ENCODE measurements at places on chromosomes 12 and 14. TPM values are rescaled to one million over a fixed set of nuclear protein-coding genes. Genes with fewer than 3 reads are reported as not detected.
A peak's percentile ranks its signal among the peaks of the same experiment; 100 is the strongest.

SSPN gene
- not detected for total RNA-seq

LHX5 gene
- 0.19 TPM for total RNA-seq

INHBC gene
- not detected for total RNA-seq

AICDA gene
- total RNA-seq, result not detected

TAS2R14 gene
- total RNA-seq, result 1.9 TPM

SYNE3 gene
- 59.9 TPM for total RNA-seq

LALBA gene
- total RNA-seq, result not detected

GPD1 gene
- 1.6 TPM for total RNA-seq

RFX4 gene
- total RNA-seq, result not detected

NGB gene
- total RNA-seq, result not detected

ADAMTS20 gene
- total RNA-seq, result not detected

AP4S1 gene
- 6.3 TPM for total RNA-seq

DEPDC4 gene
- total RNA-seq, result 3.8 TPM

DNA sequence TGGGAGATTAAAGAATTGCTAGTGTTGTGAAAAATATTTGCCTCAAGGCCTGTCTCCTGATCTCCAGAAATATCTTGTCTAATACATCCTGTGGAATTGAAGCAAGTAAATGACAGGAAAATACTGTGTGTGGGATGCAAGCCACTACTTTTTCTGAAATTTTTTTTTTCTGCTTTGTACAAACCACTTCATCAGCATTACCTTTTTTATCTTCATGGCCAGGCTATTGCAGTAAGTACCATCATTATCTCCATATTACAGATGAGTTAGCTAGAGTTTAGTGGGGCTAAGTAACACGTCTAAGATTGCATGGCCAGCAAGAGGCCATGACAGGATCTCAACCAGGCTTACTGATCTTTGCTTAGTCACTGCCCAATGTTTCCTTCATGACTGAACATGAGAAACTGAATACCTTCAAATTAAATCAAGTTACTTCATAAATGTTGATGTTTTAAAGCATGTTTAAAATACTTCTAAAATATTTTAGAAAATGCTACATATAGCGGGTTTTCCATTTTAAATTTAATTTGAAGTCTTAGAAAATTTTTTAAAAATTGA is 273.7 kb downstream of the SLC6A15 start:
- H3K27ac ChIP-seq, result no peak overlapping the region
- H3K4me3 ChIP-seq, result no peak overlapping the region
- H3K27me3 ChIP-seq, result no peaks in the 10 kb centered on the region

DNA sequence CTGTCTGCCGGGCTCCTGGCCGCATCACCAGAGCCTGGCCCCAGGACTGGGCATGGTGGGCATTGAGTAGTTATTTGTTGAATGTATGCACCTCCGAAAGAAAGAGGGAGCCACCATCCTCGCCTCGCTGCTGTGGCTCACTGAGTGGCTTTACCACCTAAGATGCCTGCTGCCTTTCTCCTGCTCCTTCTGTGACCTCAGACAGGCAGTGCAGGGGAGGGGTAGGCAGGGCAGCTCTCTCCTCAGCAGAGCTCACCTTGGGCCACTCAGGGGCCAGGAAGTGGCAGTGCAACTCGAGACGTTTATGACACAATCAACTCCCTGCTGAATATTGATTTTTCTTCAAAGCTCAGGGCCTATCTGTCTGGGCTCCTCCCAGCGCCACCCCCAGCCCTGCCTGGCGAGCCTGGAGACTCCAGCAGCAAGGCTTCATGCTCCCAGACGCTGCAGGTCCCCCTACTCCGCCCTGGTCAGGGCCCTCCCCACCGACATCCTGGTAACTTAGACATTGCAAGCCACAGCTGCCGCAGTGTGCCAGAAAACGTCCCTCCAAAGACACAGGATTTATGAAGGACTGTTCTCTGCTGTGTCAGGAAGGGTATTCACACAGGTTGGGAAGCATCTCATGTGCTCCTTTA is 84.3 kb upstream of the DIO3 start:
- H3K4me1 ChIP-seq, result no peaks in the 10 kb centered on the region
- H3K27me3 ChIP-seq, result no peaks in the 10 kb centered on the region
- no peak overlapping the region for H3K27ac ChIP-seq
- no peaks in the 10 kb centered on the region for H3K36me3 ChIP-seq
- DNase-seq, result no peak

DNA sequence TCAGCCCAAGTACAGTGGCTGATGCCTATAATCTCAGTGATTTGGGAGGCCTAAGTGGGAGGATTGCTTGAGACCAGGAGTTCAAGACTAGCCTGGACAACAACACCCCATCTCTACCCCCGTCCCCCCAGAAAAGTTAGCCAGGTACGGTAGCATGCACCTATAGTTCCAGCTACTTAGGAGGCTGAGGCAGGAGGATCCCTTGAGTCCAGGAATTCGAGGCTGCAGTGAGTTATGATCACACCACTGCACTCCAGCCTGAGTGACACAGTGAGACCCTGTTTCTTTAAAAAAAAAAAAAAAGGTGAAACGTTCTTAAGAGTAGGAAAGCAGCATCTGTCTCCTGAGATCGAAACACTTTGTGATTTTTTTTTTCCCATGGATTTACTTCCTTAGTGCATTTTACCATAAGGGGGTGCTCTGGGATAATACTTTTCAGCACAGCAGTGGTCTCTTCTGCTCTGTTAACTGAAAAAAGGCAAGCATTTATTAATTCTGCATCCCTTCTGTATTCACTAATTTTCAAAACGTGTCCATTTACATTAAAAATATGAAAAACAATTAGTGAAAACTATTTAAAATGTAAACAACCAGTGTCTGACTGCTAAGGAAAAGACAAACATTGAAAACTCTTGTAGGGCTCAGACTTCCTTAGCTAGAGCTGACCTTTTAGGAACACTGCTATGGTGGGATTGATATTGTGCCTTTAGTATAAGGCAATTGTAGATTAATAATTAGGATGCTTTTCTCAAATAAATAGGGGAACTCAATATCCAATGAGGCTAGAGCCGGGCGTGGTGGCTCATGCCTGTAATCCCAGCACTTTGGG is 31.2 kb upstream of the USP44 start:
- H3K4me1 ChIP-seq, result no peaks in the 10 kb centered on the region
- no peak for DNase-seq
- no peak overlapping the region for H3K27ac ChIP-seq

DNA sequence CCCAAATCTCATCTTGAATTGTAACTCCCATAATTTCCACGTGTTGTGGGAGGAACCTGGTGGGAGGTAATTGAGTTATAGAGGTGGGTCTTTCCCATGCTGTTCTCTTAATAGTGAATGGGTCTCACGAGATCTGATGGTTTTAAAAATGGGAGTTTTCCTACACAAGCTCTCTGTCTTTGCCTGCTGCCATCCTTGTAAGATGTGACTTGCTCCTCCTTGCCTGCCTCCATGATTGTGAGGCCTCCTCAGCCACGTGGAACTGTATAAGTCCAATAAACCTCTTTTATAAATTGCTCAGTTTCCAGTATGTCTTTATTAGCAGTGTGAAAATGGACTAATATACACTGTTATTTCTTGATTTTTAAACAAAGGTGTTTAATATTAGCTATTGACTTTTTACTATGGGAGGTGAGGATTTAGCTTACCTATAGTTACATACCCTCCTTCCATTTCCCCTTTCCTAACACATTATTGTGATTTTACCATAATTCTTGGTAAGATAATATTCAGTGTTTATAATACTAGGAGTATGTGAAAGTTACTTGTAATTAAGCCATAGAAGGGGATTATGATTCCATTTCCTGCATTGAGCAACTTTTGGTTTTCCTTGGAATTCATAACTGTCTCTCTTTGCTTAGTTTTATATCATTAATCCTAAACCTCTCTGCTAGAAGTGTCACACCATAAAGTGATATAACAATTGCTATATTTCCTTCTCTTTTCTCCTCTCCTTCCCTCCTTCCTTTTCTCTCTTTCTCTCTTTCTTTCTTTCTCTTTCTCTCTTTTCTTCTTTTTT is 151.0 kb upstream of the KRAS start:
- no peak for DNase-seq
- H3K27me3 ChIP-seq, result peaks cover 6% of the 10 kb centered on the region
- no peak overlapping the region for H3K27ac ChIP-seq
- H3K4me3 ChIP-seq, result no peak overlapping the region

- no peak for DNase-seq
- H3K36me3 ChIP-seq, result no peaks in the 10 kb centered on the region
- H3K27me3 ChIP-seq, result no peaks in the 10 kb centered on the region
- no peak overlapping the region for H3K27ac ChIP-seq
- peaks cover 5% of the 10 kb centered on the region for H3K4me1 ChIP-seq
Observed at GRCh38 chr14:99534863-99535262, 53.7 kb downstream of the CCNK start.

- peaks cover 4% of the 10 kb centered on the region for H3K4me1 ChIP-seq
- no peaks in the 10 kb centered on the region for H3K27me3 ChIP-seq
- H3K36me3 ChIP-seq, result no peaks in the 10 kb centered on the region
Observed at GRCh38 chr12:22029491-22029890, 16.5 kb upstream of the CMAS start.

- peaks cover 23% of the 10 kb centered on the region for H3K36me3 ChIP-seq
- peak overlapping the region; percentile 86 for H3K27ac ChIP-seq
- H3K4me3 ChIP-seq, result peak overlapping the region; percentile 93
- DNase-seq, result peak; percentile 80
- no peaks in the 10 kb centered on the region for H3K27me3 ChIP-seq
Observed at GRCh38 chr14:24430682-24431568, 1.2 kb downstream of the KHNYN start.

GRCh38 chr12:98639491-98639890 is 5.1 kb downstream of the IKBIP start:
- H3K4me3 ChIP-seq, result no peak overlapping the region
- peaks cover 5% of the 10 kb centered on the region for H3K36me3 ChIP-seq
- H3K27ac ChIP-seq, result no peak overlapping the region
- no peak for DNase-seq
- no peaks in the 10 kb centered on the region for H3K27me3 ChIP-seq

DNA sequence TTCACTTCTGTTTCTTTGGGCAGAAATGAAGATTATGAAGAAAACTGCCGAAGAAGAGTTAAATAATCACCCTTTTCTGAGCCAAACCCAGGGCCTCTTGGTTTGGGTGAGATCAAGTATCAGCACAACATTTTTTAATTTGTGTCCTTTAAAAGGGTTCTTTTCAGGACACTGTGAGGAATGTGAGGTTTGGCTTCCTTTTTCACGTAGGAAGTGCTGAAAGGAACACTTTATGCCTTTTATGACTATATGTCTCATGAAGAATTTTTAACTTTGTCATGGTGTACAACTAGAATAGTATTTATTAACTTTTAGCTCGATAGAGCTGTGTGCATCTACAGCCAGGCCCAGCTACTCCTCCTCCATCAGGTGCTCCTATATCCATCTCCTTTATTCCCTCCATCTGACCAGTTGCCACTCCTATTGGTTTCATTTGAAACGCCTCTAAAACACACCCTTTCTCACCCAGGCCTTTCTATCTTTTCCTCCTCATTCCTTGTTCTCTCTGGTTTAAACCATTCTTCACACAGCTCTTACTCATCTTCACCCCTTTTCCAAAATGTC is 103.6 kb upstream of the LRIG3 start:
- H3K4me1 ChIP-seq, result no peaks in the 10 kb centered on the region
- H3K27me3 ChIP-seq, result no peaks in the 10 kb centered on the region
- no peak for DNase-seq
- no peaks in the 10 kb centered on the region for H3K36me3 ChIP-seq
- H3K4me3 ChIP-seq, result no peak overlapping the region

DNA sequence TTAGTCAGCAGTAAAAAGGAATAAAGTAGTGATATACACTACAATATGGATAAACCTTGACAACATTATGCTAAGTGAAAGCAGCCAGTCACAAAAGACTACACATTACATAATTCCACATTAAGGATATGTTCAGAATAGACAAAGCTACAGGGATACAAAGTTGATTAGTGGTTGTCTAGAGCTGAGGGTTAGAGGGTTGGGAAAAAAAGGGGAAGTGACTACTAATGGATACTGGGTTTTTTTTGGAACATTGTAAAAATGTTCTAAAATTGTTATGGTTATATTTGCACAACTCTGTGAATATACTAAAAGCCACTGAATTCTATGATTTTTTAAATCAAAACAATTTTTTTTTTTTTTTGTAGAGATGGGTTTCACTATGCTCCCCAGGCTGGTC is 4.8 kb upstream of the NGDN start:
- no peaks in the 10 kb centered on the region for H3K4me1 ChIP-seq
- H3K4me3 ChIP-seq, result no peak overlapping the region
- no peak for DNase-seq
- H3K27ac ChIP-seq, result no peak overlapping the region

DNA sequence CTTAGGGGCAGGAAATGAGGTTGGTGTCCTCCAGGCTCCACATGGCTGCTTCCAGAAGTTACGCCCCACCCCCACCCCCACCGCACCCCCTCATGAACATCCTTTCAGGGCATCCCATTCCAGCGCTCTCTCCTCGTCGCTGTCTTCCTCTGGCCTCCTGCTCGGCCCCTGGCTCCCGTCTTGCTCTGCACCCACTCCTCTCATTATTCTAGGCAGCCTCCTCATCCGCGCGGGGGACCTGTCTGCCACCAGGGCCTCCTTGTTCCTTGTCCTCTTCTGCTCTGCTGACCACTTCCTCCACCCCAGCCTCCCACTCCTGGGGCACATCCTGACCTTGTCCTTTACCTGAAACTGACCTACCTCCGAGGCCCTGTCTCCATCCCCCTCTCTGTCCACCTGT is 29.8 kb upstream of the PLEKHG6 start:
- peaks cover 35% of the 10 kb centered on the region for H3K27me3 ChIP-seq
- H3K36me3 ChIP-seq, result no peaks in the 10 kb centered on the region
- H3K4me1 ChIP-seq, result peaks cover 14% of the 10 kb centered on the region
- no peak for DNase-seq

GRCh38 chr12:121568971-121569751 is 11.7 kb downstream of the KDM2B start:
- no peak overlapping the region for H3K4me3 ChIP-seq
- no peak for DNase-seq
- peaks cover 11% of the 10 kb centered on the region for H3K4me1 ChIP-seq

- H3K4me3 ChIP-seq, result no peak overlapping the region
- DNase-seq, result no peak
- H3K27ac ChIP-seq, result no peak overlapping the region
- peaks cover 11% of the 10 kb centered on the region for H3K4me1 ChIP-seq
- H3K36me3 ChIP-seq, result no peaks in the 10 kb centered on the region
Observed at GRCh38 chr12:42498549-42499247, 90.8 kb downstream of the PRICKLE1 start.

DNA sequence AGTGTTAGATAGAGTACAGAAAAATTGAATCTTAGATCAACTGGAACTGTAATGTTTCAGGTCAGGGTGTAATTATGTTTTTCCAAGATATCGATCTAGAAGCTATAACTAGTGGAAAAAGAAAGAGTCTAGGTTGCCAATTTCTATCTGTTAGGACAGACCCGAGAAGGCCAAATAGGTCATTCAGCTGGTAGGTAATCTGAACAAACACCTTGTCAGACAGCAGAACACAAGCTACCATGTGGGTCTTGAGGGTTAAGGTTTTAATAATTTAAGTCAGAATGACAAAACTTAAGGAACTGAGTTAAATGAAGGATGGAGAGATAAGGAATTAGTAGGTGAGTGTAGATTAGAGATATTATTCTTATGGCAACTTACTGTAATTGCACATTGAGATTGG is 44.9 kb upstream of the KCNMB4 start:
- no peak overlapping the region for H3K27ac ChIP-seq
- H3K4me1 ChIP-seq, result peaks cover 21% of the 10 kb centered on the region
- H3K4me3 ChIP-seq, result no peak overlapping the region
- DNase-seq, result no peak
- H3K27me3 ChIP-seq, result no peaks in the 10 kb centered on the region

GRCh38 chr12:85575120-85576096 is 260.8 kb downstream of the RASSF9 start:
- H3K36me3 ChIP-seq, result no peaks in the 10 kb centered on the region
- H3K4me1 ChIP-seq, result no peaks in the 10 kb centered on the region
- H3K4me3 ChIP-seq, result no peak overlapping the region
- H3K27me3 ChIP-seq, result no peaks in the 10 kb centered on the region
- no peak overlapping the region for H3K27ac ChIP-seq

Measured in activated T-cell treated with anti-CD3 and anti-CD28 coated beads, Interleukin-2, amount 50 U/mL, for 72 hours (primary cell).